Pancreas (tissue), 10 donors: ENCODE measurements at places on chromosomes 6 and 20. TPM values are rescaled to one million over a fixed set of nuclear protein-coding genes. Genes with fewer than 3 reads are reported as not detected.

The POU3F2 gene
- total RNA-seq: not detected

The DYNLT2 gene
- 0.83 TPM for total RNA-seq

The DEFB129 gene
- not detected for total RNA-seq

The HLA-DPA1 gene
- total RNA-seq: 56.1 TPM

The KLHDC3 gene
- 25.2 TPM for total RNA-seq

The CST5 gene
- 0.23 TPM for total RNA-seq

The ME1 gene
- total RNA-seq: 3.2 TPM

DNA sequence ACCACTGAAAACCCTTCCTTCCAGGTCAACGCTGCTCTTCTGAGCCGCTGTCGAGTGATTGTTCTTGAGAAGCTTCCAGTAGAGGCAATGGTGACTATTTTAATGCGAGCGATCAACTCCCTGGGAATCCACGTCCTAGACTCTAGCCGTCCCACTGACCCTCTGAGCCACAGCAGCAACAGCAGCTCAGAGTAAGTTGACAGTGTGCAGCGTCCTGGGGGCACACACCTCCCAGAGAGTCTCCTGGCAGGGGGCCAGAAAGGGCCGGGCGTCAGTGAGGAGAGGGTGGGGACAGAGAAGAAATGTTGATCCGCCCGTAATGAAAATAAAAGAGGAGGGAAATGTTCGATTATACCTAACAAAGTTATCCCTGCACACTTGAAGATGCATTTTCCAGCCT lies 5.0 kb downstream of the WRNIP1 start:
- DNase-seq: no peak
- no peak overlapping the region for H3K4me3 ChIP-seq

DNA sequence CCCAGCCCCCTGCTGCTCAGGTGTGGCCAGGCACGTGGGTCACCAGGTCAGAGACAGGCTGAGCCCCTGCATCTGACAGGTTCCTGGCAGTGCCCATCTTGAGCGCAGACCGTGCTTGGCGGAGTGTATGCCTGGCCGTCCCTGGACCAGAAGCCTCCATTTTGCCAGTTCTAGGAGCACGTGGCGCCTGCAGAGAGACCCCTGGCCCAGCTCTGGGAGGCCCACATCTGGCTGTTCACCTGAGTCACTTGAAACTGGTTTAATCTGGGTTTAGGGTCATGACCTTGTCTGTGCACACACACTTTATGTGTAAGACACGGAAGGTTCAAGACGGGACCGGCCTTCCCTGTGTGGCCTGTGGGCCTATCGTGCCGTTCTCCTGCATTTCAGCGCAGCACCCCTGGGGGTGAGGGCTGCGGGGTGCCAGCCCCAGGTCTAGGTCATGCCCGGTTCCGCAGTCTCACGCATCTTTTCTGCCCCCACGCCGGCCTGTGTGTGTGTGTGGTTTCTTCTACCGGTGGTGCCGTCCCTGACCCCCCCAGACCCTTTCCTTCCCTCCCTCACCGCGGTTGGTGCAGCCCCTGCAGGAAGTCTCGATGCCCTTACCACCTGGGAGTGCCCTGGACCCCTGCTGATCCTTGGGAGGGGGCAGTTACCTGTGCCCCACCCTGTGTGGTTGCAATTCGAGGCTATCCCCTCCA lies 14.0 kb downstream of the SS18L1 start:
- peaks cover 4% of the 10 kb centered on the region for H3K36me3 ChIP-seq
- DNase-seq: no peak
- H3K4me1 ChIP-seq: no peaks in the 10 kb centered on the region
- H3K27ac ChIP-seq: no peak overlapping the region

DNA sequence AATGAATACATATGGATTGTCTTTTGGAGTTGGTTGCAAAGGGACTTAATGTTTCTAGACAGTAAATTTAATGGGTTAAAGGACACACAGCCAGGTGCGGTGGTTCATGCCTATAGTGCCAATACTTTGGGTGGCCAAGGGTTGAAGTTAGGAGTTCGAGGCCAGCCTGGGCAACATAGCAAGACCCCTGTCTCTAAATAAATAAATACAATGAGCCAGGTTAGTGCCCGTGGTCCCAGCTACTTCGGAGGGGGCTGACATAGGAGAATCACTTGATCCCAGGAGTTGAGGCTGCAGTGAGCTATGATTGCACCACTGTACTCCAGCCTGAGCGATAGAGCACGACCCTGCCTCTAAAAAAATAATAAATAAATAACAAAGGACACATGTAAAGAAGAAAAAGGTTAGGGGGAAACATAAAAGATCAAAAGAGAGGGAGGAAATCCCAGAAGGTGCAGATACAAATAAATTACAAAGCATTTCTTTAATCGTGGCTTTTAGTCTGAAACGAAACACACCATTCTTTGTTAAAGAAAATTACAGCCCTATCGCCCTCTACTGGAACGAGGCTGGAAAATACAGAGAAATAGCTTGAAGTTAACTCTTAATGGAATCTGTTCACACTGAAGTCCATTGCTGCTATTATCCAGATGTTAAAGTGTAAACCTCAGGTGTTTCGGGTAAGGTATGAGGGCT lies 42.6 kb upstream of the SCML4 start:
- H3K4me1 ChIP-seq: no peaks in the 10 kb centered on the region
- DNase-seq: no peak

GRCh38 chr6:152378169-152378568 lies 259.0 kb downstream of the SYNE1 start:
- H3K4me3 ChIP-seq: no peak overlapping the region
- peaks cover 26% of the 10 kb centered on the region for H3K36me3 ChIP-seq

DNA sequence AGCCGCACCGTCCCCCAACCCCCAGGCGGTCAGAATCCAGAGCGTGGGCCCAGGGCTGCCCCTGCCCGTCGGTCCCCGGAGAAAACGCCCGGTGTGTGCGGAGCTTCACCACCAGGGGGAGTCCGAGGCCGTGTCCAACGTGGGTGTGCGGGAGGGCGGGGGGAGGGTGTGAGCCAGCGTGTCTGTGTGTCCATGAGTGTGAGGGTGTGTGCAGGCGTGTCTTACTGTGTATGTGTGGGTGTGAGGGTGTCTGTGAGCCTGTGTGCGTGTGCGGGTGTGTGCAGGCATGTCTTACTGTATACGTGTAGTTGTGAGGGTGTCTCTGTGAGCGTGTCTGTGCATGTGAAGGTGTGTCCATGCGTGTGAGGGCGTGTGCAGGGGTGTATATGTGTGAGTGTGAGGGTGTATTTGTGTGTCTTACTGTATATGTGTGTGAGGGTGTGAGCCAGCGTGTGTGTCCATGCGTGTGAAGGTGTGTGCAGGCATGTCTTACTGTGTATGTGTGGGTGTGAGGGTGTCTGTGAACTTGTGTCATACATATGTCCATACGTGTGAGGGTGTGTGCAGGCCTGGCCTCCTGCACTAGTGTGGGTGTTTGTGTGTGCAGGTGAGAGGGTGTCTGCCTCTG lies 24.6 kb upstream of the GATA5 start:
- H3K27me3 ChIP-seq: no peaks in the 10 kb centered on the region
- H3K27ac ChIP-seq: no peak overlapping the region
- peak; percentile 86 for DNase-seq
- H3K4me1 ChIP-seq: peaks cover 8% of the 10 kb centered on the region
- no peaks in the 10 kb centered on the region for H3K36me3 ChIP-seq
- H3K4me3 ChIP-seq: no peak overlapping the region

GRCh38 chr6:35357677-35358076 lies 15.3 kb downstream of the PPARD start:
- H3K27me3 ChIP-seq: no peaks in the 10 kb centered on the region
- no peaks in the 10 kb centered on the region for H3K36me3 ChIP-seq

- H3K4me3 ChIP-seq: no peak overlapping the region
- peaks cover 15% of the 10 kb centered on the region for H3K4me1 ChIP-seq
- H3K27me3 ChIP-seq: peaks cover 3% of the 10 kb centered on the region
- no peak for DNase-seq
These were observed 586.2 kb upstream of the CITED2 start for GRCh38 chr6:139960671-139961070.

GRCh38 chr6:36721369-36722140 lies 23.9 kb downstream of the RAB44 start:
- H3K27ac ChIP-seq: no peak overlapping the region
- no peaks in the 10 kb centered on the region for H3K36me3 ChIP-seq
- no peak for DNase-seq
- no peak overlapping the region for H3K4me3 ChIP-seq
- no peaks in the 10 kb centered on the region for H3K27me3 ChIP-seq

- H3K4me3 ChIP-seq: no peak overlapping the region
- DNase-seq: peak; percentile 25
- H3K4me1 ChIP-seq: no peaks in the 10 kb centered on the region
- peak overlapping the region; percentile 16 for H3K27ac ChIP-seq
- no peaks in the 10 kb centered on the region for H3K27me3 ChIP-seq
These were observed 171.7 kb downstream of the WDR27 start for GRCh38 chr6:169529931-169530751.

GRCh38 chr6:161141173-161141572 lies 132.7 kb downstream of the AGPAT4 start:
- H3K4me3 ChIP-seq: no peak overlapping the region
- H3K36me3 ChIP-seq: no peaks in the 10 kb centered on the region
- H3K4me1 ChIP-seq: no peaks in the 10 kb centered on the region

DNA sequence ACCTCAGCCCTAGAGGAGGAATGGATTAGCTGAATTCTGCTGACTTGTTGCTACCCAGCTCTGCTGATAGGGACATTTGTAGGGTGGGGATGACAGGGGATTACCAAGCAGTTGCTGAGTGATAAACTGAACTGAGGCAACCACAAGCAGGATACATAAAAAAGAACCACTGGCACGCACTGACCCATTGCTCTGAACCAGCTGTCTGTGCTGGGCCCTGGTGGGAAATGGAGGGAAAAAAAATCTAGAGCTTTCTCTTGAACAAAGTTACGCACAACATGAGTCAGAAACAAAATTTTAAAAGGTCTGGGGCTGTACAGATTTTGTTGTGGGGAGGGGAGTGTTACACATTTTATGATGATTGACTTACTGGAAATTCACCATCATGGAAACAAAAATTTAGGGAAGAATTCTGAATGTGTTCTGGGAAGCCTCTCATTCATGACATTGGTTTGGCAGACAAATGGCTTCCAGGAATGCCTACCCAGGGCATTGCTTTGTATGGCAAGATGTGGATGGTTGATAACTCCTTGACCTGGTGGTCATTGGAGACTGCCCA lies 37.7 kb downstream of the FOXO3 start:
- DNase-seq: no peak
- no peak overlapping the region for H3K4me3 ChIP-seq
- H3K36me3 ChIP-seq: no peaks in the 10 kb centered on the region
- H3K27ac ChIP-seq: no peak overlapping the region

GRCh38 chr6:141688916-141689315 lies 443.8 kb upstream of the GJE1 start:
- no peak overlapping the region for H3K4me3 ChIP-seq
- H3K27ac ChIP-seq: no peak overlapping the region
- DNase-seq: no peak
- H3K36me3 ChIP-seq: no peaks in the 10 kb centered on the region
- no peaks in the 10 kb centered on the region for H3K27me3 ChIP-seq
- no peaks in the 10 kb centered on the region for H3K4me1 ChIP-seq

- no peaks in the 10 kb centered on the region for H3K4me1 ChIP-seq
- no peak for DNase-seq
These were observed 493 bp downstream of the CRYBG1 start for GRCh38 chr6:106360989-106361430.

GRCh38 chr20:43774754-43775153 lies 48.0 kb upstream of the GTSF1L start:
- no peak overlapping the region for H3K4me3 ChIP-seq
- DNase-seq: no peak

- no peak for DNase-seq
- no peaks in the 10 kb centered on the region for H3K27me3 ChIP-seq
- H3K4me3 ChIP-seq: no peak overlapping the region
- no peaks in the 10 kb centered on the region for H3K36me3 ChIP-seq
These were observed 2.2 kb upstream of the CSTL1 start for GRCh38 chr20:23437126-23437899.

- no peak for DNase-seq
- H3K27ac ChIP-seq: no peak overlapping the region
- no peaks in the 10 kb centered on the region for H3K27me3 ChIP-seq
- no peak overlapping the region for H3K4me3 ChIP-seq
- H3K4me1 ChIP-seq: no peaks in the 10 kb centered on the region
These were observed 532.0 kb downstream of the BCKDHB start for GRCh38 chr6:80638213-80639055.

- H3K27me3 ChIP-seq: no peaks in the 10 kb centered on the region
- H3K4me3 ChIP-seq: no peak overlapping the region
- no peak for DNase-seq
- H3K27ac ChIP-seq: no peak overlapping the region
- no peaks in the 10 kb centered on the region for H3K36me3 ChIP-seq
- H3K4me1 ChIP-seq: no peaks in the 10 kb centered on the region
These were observed 17.9 kb upstream of the CST3 start for GRCh38 chr20:23655491-23656211.

GRCh38 chr6:109511832-109512231 lies 28.8 kb upstream of the ZBTB24 start:
- H3K4me3 ChIP-seq: no peak overlapping the region
- H3K27me3 ChIP-seq: no peaks in the 10 kb centered on the region
- no peaks in the 10 kb centered on the region for H3K4me1 ChIP-seq
- no peak overlapping the region for H3K27ac ChIP-seq

DNA sequence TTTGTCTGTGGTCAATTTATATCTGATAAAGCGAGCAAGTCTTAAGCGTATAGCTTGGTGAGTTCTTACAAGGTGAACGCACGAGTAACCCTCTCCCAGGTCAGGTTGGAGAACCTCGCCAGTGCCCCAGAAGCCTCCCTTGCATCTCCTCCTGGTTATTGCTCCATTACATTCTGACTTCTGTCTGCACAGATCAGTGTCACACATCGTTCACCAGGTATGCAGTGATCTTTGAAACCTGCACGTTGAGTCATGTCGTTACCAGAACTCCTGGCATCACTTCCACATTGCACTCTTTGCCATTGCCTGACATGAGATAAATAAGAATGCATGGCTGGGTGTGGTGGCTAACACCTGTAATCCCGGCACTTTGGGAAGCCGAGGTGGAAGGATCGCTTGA lies 44.2 kb downstream of the AKAP12 start:
- no peak overlapping the region for H3K27ac ChIP-seq
- no peaks in the 10 kb centered on the region for H3K36me3 ChIP-seq
- H3K27me3 ChIP-seq: no peaks in the 10 kb centered on the region
- H3K4me1 ChIP-seq: no peaks in the 10 kb centered on the region
- no peak overlapping the region for H3K4me3 ChIP-seq

DNA sequence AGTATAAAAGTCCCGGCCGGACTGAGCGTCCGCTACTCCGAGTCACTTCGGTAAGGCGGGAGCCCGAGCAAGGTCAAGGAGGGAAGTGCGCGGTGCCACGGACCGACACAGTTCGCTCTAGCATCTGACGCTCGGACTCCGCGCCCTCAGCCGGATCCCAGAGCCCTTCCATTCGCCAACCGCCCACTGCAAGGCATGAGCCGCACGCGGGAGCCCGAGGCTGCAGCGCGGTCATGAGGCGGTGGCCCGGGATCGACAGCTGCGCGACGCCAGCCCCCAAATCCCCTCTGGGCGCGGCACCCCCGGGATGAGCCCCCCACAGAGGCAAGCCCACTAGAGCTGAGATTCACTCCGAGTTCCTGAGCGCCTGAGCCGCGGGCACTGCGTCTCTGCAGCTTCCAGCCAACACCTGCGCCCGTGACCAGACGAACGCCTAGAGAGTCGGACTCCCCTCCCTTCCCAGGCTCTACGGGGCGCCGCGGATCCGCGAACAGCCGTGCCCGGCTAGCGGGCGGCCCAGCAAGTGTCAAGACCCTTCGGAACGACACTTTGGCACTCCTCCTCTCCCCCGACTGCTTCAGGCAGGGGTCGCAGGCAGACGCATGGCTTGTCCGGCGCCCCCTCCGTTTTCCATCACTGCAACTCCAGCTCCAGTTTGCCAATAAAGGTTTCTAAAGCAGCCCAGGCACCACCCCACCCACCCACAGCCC lies 725 bp upstream of the ISM1 start:
- no peaks in the 10 kb centered on the region for H3K36me3 ChIP-seq
- H3K27me3 ChIP-seq: no peaks in the 10 kb centered on the region
- H3K27ac ChIP-seq: no peak overlapping the region
- H3K4me3 ChIP-seq: peak overlapping the region; percentile 33
